ENCODE measurements at places on chromosomes 1 and 21.

DNA sequence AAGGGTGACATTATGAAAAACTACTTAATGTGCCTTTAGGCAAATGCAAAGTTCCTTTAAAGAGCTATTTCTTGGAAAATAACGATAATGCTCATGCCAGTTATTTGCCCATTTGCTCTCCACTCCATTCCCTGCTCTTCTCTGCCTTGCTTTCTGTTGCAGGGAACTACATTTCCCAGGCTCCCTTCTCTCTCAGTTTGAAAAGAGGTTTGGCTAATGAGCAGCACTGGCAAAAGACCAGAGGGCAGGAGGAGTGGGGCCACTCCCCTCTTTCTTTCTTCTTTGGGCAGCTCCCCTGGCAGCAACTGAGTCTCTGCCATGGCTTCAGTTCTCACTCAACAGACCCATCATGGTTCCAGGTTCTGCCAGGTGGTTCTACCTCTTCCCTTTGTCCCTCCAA lies 130.5 kb downstream of the RWDD3 start:
- H3K27me3 ChIP-seq, result no peaks in the 10 kb centered on the region
- no peak for ATAC-seq
- H3K36me3 ChIP-seq, result no peaks in the 10 kb centered on the region
- H3K4me3 ChIP-seq, result no peak overlapping the region
- no peaks in the 10 kb centered on the region for H3K4me1 ChIP-seq

DNA sequence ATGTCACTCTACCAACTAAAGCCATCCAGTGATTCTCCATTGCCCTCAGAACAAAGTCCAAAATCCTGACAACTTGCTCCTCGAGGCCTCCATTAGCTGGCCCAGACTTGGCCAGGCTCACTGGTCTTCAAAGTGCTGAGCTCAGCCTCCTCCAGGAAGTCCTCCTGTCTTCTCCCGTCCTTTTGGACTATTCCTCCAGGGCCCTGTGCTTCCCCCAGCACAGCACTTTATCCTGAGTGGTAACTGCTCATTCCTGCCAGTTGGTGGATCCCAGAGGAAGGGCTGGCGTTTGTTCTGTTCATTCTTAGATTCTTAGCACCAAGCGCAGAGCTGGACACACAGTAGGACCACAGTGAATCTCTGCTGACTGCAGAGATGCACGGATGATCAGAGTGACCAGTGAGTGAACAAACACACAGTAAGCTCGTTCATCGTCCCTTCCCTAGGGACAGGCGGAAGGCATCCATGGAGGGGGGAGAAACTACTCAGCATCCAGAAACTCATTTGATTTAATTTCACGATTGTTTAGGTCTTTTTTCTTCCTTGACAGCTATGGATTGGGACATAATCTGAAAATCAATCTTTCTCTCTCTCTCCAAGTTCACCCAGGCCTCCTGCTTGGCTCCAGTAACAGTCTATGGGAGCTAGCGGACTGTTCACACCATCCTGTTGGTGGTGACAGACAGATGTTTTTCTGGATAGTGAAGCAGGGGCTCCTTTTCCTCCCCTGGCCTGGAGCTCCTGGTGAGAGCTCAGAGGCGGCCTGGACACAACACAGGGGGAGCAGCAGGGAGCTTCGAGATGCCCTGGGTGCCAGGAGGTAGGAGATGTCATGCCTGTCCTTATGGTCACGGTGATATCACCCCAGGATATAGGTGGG lies 180.2 kb downstream of the PTPRU start:
- peak overlapping the region; percentile 24 for H3K27ac ChIP-seq
- H3K4me1 ChIP-seq, result no peaks in the 10 kb centered on the region
- no peaks in the 10 kb centered on the region for H3K36me3 ChIP-seq
- H3K27me3 ChIP-seq, result peaks cover 41% of the 10 kb centered on the region
- H3K4me3 ChIP-seq, result no peak overlapping the region

DNA sequence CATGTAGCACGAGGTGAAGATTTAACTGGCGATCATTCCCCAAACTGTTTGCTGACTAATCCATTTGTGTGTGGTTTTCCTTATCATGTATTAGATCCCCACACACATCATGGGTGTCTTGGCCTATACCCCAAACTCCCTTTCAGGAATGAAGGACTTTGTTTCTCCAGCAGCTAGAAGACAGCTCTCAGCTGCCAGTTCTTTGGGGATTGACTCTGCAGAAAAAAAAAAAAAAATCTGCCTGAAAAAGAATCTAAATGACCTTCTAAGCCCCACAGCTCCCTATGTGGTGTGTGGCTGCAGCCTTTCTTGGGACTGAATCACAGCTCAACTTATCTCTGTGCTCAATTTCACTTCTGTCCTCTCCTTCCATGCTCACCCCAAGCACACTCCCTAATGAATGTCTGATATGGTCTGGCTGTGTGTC lies 256.3 kb upstream of the DUSP10 start:
- ATAC-seq, result no peak
- H3K4me1 ChIP-seq, result no peaks in the 10 kb centered on the region
- H3K36me3 ChIP-seq, result no peaks in the 10 kb centered on the region
- H3K4me3 ChIP-seq, result no peak overlapping the region

DNA sequence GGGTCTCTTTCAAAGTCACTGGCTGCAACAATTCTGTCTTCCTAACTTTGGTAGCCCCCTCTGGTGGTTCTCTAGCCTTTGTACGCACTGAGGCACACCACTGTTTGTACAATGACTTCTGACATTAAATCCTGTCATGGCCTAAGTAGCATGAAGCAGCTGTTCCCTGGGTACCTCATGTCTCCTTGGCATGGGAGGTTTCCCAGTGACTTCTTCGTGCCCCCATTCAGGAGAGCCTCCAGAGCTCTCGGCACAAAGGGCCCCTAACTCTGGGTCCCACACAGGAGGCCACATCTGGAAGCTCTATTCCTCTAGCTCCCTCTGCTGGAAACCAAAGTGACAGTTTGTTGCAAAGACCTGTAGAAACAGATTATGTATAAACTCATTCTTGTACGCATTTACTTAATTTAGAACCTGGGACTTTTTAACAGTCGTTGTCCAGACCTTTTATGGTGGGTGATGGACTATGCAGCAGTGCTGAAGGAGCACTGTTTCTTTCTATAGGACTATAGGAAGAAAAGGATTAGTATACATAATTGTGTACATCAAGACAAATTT lies 13.4 kb downstream of the SWT1 start:
- no peaks in the 10 kb centered on the region for H3K36me3 ChIP-seq
- no peak overlapping the region for H3K27ac ChIP-seq
- ATAC-seq, result no peak
- H3K4me3 ChIP-seq, result no peak overlapping the region
- no peaks in the 10 kb centered on the region for H3K27me3 ChIP-seq

DNA sequence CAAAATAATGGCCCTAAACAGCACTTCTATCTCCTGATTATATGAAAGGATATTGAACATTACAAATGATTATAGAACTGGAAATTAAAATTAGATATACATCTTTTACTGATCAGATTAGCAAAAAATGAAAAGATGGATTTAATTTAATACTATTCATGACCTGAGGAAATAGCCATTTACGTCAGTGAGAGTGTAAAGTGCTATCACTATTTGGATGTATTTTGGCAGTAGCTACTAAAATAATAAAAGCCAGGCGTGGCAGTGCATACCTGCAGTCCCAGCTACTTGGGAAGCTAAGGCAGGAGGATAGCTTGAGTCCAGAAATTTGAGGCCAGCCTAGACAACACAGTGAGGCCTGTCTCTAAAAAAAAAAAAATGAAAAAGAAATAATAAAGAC lies 5.3 kb downstream of the C4BPB start:
- H3K27ac ChIP-seq, result no peak overlapping the region
- no peaks in the 10 kb centered on the region for H3K4me1 ChIP-seq
- H3K36me3 ChIP-seq, result no peaks in the 10 kb centered on the region
- ATAC-seq, result no peak
- H3K4me3 ChIP-seq, result no peak overlapping the region

DNA sequence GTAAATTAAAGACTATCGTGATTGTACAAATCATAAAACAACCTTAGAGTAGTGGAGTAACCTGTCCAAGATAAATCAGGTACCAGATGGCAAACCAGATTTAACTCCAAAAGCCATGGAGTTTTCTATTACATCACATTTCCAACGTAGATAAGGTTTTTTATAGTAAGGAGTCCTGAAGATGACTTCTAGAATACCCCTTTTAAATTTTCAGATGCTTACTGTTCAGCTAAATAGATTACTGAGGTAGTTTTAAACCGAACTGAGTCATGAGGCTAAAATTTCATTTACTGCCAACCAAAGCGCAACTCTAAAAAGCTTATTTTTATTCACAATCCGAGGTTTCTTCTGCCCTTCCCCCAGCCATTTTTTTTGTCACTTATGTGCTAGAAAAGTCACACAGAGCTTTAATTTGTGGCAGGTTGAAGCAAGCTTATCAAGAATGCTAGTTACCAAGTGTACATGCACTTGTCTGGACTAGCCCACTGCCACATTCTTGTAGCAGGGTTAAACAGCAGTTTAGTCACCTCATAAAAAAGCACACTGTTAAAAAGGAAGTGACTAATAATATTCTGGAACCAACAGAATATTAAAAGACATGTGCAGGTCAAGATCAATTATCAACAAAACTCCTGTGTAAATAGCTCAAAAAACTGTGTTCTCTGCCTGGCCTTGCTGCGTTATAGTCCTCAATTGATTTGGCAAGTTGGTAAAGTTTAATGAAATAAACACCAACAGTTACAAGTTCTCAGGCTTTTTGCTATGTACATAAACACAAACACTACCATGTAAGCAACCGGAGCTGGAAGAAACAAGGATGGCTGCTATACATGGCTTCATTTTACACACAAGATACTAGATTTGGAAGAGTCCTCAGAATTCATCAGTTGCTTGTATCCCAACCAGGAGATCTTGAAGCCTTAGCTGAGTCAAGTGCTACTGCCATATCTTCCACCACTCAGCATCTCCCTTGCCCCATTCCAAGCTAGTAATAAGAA lies 180.3 kb upstream of the DMRTA2 start:
- no peak overlapping the region for H3K4me3 ChIP-seq
- no peak for ATAC-seq
- H3K36me3 ChIP-seq, result no peaks in the 10 kb centered on the region
- no peaks in the 10 kb centered on the region for H3K4me1 ChIP-seq
- H3K27ac ChIP-seq, result no peak overlapping the region

DNA sequence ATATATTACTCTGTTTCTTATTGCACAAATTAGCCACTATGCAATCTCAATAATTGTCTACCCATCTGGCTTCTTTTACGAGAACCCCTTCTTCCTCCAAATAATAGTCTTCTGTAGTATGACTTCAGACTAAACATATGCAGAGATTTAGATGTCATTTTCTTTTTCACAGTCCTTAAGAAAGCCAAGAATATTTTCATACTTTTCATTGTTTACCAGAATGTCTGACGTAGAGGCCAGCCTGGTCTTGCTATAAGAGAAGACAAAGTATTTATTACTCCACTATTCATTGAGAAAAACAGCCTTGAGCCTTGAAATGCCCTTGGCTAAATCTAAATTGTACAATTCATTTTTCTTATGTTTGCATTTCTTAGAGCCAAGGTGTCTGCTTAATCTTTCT lies 714.9 kb upstream of the CXADR start:
- H3K4me1 ChIP-seq, result no peaks in the 10 kb centered on the region
- H3K36me3 ChIP-seq, result no peaks in the 10 kb centered on the region
- H3K27me3 ChIP-seq, result no peaks in the 10 kb centered on the region
- no peak overlapping the region for H3K4me3 ChIP-seq
- ATAC-seq, result no peak

- no peaks in the 10 kb centered on the region for H3K36me3 ChIP-seq
- H3K4me3 ChIP-seq, result no peak overlapping the region
- no peak for ATAC-seq
- H3K27me3 ChIP-seq, result no peaks in the 10 kb centered on the region
Observed at GRCh38 chr1:183721041-183721440, 67.9 kb upstream of the APOBEC4 start.

DNA sequence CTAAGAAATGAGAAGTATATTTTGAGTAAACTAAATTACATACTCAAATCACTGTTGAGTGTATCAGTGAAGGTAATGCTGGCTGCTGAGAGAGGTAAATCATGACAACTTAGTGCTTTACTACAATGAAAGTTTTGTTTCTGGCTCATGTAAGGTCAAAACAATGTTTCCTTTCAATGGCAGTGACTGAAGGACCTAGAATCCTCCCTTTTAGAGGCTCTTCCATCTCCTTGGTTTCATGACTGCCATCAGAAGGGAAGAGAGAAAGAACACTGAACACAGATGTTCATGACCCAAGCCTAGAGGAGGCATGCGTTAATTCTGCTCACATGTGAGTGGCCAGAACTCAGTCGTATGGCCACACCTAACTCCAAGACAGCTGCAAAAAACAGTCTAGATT lies 130.6 kb downstream of the AKT3 start:
- ATAC-seq, result no peak
- H3K27ac ChIP-seq, result no peak overlapping the region
- no peaks in the 10 kb centered on the region for H3K27me3 ChIP-seq
- peaks cover 8% of the 10 kb centered on the region for H3K4me1 ChIP-seq

GRCh38 chr1:65255035-65255655 lies 54.2 kb upstream of the DNAJC6 start:
- H3K27me3 ChIP-seq, result no peaks in the 10 kb centered on the region
- no peaks in the 10 kb centered on the region for H3K36me3 ChIP-seq
- peaks cover 22% of the 10 kb centered on the region for H3K4me1 ChIP-seq

DNA sequence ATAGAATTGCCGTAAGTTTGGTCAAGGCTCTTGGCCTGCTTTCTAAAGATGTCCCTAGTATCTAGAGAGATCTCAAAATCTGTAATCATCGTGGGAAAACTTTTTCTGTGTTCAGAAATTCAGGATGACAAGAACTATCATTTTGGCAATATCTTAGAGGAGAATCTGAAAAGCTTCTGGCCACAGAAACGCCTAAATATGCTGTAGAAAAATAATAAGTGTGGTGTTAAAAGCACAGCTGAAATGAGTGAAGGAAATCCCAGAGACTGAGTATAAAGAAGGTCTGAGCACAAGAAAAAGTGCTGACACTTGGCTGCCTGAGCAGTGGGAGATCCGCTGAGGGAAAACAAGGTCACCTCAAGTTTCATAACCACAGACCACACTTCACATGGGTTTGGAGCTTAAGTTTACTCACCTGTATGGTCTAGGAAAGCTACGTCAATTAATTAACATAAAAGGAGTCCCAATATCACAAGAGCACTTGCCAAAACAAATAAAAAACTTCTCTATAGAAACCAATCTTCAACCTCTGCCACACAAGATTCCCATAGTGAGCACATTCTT lies 235.2 kb upstream of the IRF2BP2 start:
- no peaks in the 10 kb centered on the region for H3K4me1 ChIP-seq
- H3K4me3 ChIP-seq, result no peak overlapping the region
- no peaks in the 10 kb centered on the region for H3K27me3 ChIP-seq
- H3K27ac ChIP-seq, result no peak overlapping the region

GRCh38 chr1:157045250-157046218 lies at the start of gene ARHGEF11:
ARHGEF11 (minus strand) TSS chr1:157045742; CDS start chr1:157044330, 1,412 bp downstream.
- peak within 1 kb of the TSS; percentile 88 for H3K4me3 ChIP-seq
- H3K36me3 ChIP-seq, result no peaks in the 10 kb centered on the region
- peak within 1 kb of the TSS; percentile 95 for H3K27ac ChIP-seq
- ATAC-seq, result peak; percentile 98
- H3K4me1 ChIP-seq, result peaks cover 24% of the 10 kb centered on the region

GRCh38 chr1:41462680-41463004 lies 21.8 kb downstream of the EDN2 start:
- no peak overlapping the region for H3K27ac ChIP-seq
- no peak for ATAC-seq
- H3K27me3 ChIP-seq, result no peaks in the 10 kb centered on the region
- H3K4me1 ChIP-seq, result no peaks in the 10 kb centered on the region
